ENCODE measurements at places on chromosomes 3 and 15.
A peak's percentile ranks its signal among the peaks of the same experiment; 100 is the strongest.

DNA sequence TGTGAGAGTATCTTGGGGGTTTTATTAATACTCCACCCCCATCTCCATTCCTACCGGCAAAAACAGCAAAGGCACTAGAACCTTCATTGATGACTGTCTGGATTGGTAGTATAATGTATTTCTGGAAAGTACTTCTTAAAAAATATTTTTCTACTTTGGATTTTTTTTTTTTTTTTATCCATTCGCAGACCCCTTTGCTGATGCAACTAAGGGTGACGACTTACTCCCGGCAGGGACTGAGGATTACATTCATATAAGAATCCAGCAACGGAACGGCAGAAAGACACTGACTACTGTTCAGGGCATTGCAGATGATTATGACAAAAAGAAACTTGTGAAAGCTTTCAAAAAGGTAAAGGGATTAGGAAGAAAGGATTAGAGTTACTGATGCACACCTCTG, 1.2 kb downstream of the EIF1B start:
- peak; percentile 46 for DNase-seq

DNA sequence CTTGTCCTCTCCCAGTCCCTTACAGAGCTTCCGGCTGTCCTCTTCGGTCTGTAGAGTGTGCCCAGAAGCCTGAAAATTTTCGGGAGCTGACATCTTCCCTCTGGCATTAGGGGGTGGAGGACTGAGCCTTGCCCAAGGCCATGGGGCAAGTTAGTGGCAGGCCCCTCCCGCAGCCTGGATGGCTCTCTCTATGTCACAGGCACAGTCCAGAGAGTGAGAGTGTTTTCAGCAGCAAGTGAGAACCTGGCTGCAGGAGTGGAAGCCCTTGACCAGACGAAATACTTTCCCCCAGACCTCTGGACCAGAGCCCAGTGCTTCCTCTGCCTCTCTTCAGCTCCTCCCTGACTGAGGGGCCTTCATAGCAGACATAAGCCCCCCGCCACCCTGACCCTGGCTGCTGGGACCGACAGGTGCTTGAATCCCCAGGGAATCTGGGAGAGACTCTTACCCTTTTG, 50.5 kb upstream of the SEC22A start:
- no peak for DNase-seq

DNA sequence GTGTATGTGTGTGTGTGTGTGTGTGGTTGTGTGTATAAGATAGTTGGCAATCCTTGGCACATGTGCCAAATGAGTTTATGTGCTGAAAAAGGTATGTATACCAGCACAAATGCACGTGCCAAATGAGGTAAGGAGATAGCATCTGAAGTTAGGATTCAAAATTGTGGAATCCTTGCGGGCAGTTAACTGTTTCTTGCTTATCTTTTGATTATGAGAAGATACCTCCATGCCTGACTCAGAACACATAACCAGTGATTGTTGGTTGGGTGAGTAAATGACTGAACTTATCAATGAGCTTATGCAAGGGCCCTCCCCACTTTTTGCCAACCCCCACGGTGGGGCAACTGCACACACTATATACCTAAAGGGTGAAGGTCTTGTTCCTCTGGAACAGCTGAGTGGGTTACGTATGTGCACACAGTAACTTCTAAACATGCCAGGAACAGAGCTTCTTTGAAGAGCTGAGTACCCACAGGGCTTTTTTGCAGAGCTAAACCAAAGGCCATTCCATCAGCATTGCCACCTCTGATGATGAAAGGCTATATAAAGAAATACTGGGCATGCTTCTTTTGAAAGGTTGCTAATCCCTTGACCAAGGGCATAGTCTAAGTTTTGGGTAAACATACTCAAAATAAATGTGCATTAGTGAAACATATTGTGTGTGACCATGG, 60.1 kb downstream of the MEIS2 start:
- DNase-seq: no peak

GRCh38 chr3:184479426-184480126, 82.0 kb upstream of the EPHB3 start:
- DNase-seq: peak; percentile 71

- DNase-seq: no peak
These were observed 473.6 kb downstream of the SI start for GRCh38 chr3:164604687-164605086.

- DNase-seq: no peak
These were observed 12.7 kb downstream of the TICRR start for GRCh38 chr15:89587955-89588354.

DNA sequence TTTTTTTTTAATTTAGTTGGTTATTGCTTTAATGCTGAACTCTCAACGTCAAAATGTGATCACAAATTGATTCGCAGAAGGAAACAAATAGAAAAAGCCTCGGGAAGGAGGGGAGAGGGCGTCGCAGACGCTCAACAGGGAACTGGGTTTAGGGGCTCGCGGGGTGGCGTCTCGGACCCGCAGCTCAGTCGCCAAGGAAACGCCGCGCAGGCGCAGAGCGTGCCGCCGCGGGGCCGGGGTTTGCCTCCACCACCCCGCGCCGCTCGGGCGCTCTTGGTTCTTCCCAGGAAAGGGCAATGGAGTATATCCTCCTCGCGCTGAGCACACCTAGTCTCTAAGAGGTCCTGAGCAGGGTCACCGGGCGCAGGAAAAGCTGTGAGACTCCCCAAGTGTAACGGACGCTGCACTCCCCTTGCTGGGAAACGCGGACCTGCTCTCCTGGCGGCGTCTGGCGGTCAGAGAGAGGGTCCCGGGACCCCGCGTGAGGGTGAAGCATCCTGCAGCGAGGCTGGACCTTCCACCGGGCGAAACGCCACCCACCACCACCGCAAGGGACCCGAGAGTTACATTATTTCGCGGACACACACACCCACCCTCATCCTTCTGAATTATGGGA, 753 bp downstream of the PLCH1 start:
- peak; percentile 11 for DNase-seq

DNA sequence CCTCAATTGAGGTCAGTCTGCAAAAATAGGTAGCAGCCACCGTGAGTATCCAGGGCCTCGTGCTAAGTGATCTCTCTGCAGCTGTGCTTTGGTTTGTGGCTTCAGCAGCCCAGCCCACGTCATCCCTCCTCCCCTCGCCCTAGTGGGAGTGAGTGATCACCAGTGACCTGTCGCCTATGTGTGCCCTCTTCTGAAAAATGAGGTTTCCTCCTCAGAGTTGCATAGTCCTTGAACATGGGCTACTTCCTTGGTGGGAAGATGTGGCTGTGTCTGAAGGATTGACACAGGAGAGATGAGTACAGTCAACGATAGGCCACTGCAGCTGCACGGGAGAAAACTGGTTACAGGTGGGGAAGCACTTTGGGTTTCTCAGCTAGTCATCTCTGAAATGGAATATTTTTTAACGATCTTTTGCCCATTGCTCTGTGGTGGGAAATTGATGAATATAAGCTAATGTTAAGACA, 144.8 kb upstream of the BHLHE40 start:
- peak; percentile 66 for DNase-seq

DNA sequence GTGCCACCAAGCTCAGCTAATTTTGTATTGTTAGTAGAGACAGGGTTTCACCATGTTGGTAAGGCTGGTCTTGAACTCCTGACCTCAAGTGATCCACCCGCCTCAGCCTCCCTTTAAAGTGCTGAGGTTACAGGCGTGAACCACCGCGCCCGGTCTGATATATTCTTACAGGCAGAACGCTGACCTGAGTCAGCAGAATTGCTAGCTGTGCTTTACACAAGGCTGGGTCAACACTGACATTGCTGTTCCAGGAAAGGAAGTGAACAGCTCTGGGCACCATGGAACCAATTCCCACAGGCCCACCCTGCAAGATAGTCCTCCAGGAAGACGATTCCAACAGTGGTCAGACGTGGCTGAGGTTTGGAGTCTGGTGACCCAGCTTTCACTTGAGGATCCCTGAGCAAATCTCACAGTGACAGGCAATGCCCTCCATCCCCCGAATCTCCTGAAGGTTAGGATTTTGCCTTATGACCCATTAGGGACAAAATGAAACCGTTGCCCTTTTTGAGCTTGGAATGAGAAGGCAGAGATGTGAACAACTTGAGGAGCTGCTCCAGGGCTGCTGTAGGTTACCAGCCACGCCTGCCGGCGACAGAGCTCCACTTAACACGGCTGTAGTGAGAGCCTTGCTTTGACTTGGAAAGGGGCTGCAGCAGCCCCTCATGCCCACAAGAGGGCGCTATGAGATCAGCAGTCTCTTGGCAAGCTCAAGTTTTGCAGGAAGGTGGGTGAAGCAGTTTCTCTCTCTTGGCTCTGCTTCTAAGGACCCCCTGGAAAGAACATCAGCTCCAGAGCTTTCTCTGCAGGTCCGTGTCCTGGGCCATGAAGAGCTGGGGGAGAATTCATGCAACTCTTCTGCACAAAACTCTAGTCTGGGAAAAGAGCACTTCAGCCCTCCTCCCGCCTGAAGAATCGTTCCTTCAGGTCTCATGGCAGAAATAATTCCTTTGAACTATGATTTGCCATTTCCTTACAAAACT, 74.1 kb downstream of the SENP2 start:
- DNase-seq: peak; percentile 70
